ENCODE measurements at places on chromosomes 6 and 20.

DNA sequence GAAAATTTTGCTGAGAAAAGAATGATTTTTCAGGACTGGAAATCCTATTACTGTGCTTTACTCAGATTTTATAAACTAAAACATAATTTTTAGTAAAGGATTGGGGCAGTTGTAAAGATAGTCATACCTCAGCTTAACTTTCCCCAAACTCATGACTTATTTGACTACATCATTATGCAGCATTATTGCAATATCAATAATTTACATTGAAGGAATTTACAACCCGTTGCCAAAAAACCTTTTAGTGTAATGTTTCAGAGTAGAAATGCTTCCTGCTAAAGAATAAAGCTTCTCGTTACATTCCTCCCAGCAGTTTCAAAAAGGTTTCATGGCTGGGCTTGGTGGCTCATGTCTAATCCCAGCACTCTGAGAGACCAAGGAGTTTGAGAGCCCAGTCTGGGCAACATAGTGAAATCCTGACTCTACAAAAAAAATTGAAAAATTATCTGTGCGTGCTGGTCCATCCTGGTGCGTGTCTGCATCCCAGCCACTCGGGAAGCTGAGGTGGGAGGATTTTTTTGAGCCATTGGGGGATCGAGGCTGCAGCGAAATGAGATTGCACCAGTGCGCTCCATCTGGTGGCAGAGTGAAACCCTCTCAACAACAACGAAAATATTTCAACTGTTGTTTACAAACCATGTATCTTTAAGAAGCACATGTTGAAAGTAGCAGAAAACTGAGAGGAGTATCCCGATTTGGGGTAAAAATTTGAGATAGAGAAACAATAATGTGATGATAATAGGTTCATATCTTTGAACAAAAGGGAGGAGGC is 4.4 kb downstream of the AMD1 start:
- DNase-seq = peak; percentile 14

DNA sequence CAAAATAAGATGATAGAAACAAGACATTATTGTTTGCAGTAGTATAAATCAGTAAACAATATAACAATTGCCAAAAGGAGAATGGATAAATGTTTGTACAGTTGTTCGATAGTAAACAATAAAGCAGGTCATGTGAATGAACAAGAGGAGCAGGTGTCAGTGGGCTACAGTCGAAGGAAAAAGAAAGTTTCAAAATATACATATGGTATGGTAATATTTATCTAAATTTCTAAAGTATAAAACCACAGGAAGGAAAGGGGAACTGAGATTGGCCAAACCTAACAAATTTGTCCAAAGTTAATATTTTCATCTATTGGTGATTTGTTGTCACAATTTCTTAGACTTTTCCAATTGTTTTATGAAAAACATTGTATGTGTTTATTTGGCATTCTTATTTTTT is 110.9 kb downstream of the SH3BGRL2 start:
- no peak for DNase-seq

DNA sequence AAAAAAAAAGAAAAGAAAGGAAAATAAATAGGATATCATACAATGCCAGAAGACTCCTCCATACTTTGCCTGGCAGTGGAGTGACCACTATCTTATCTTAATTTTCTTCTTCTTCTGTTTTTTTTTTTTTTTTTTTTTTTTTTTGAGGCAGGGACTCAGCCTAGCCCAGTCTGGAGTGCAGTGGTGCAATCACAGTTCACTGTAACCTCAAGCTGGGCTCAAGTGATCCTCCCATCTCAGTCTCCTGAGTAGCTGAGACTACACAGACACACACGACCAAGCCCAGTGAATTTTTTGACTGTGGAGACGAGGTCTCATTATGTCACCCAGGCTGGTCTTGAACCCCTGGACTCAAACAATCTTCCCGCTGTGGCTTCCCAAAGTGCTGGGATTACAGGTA is 17.1 kb upstream of the MMP9 start:
- no peak for DNase-seq

DNA sequence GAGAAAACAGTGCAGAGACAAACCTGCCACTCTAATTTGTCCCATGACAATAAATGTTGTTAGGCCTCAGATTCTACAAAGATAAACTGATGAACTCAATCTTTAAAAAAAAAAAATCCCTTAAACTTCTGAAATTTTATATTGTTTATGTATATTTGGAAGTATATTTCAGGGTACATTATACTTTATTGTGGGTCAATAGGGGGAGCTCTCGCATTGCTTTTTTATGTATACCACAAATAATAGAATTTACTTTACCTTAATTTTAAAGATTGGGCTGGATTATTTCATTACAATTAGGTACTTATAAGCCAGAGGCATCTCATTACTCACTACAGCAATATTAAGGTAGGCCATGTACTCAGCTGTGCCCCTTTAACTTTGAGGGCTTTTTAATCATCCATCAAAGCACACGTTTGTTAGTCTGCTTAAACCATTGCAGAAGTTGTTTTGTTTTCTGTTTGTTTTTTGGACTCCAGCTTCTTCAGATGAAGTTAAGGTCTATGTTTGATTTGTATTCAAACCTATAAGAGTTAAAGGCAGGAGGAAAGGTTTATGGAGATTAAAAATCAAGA is 56.3 kb upstream of the EYA4 start:
- DNase-seq = peak; percentile 8

DNA sequence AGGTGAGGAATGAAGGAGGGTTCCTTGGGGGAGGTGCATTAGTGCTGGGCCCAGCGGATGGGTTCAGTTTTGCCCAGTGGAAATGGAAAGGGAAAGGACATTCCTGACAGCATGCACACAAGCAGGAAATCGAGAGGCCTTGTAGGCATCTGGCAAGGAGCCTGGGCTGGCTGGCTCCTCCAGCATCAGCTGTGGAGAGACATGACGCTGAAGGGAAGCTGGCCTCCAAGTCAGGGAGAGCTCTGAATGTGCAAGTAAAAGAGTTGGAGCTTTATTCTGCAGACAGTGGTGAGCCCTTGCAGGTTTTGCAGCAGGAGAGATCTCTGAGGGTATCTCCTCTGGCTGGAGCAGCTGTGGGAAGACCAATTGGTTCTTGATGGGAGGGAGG is 154.3 kb downstream of the MRPL14 start:
- no peak for DNase-seq

DNA sequence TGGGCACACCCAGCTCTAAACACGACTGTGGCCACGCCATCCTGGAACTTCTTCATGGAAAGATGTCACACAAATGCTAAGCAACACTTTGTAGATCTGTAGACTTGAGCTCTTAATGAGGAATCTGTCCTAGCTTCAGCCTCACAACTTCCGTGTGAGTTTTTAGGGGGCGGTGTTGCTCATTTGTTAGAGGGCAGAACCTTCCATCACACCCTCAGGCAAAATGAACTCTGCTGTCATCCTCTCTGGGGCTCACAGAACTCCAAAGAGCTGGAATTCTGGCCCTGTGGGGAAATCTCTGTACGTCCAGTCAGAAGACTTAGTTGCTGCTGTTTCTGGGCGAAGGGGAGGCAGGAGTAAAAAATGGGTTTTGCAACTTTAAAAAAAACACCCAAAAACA is 49.8 kb downstream of the NRN1 start:
- DNase-seq = no peak

DNA sequence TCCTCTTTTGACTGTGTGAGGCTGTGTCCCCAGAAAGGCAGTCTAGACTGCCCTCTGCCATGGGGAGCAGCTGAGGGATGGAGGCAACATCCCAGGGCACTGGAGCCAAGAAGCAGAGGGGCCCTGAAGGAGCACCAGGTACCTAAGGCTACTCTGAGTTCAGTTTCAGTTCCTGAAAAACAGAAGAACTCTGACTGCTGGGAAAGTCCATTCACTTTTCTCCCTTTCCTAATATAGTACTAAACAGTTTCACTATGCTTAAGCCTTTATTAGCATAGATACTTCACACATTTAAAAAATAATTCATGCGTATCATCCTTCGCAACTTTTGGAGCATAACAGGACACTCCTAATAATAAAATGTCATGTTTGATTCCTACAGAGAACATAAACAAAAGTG is 130.0 kb downstream of the FOXC1 start:
- no peak for DNase-seq

DNA sequence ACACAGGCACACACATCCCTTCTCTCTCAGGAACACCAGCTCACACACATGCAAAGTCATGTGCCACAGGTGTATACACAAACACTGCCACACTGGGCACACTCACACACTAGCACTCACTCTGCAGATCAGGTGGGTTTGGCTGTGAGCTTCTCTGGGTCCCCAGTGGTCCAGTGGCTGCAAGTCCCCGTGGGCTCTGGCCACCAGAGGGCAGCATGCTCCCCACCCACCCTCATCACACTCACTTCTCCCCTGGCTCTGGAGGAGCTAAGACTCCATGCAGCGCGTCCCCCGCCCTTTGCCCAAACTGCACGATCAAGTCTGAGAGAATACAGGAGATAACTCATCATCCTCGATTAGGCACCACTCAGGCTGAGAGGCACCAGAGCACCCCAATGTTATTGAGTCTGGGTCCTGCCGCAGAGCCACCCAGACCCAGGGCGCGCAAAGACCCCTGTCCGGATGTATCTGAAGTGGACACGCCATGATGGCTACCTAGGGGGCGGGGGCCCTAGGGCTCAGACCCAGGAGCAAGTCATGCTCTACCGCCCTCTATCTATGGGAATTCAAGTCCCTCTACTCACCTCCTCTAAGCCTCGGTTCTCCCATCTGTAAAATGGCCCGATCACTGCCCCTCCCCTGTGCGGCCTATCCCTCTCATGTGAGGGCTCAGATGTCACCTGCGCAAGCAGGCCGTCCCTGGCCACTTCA is 90.5 kb downstream of the GRM4 start:
- peak; percentile 50 for DNase-seq

DNA sequence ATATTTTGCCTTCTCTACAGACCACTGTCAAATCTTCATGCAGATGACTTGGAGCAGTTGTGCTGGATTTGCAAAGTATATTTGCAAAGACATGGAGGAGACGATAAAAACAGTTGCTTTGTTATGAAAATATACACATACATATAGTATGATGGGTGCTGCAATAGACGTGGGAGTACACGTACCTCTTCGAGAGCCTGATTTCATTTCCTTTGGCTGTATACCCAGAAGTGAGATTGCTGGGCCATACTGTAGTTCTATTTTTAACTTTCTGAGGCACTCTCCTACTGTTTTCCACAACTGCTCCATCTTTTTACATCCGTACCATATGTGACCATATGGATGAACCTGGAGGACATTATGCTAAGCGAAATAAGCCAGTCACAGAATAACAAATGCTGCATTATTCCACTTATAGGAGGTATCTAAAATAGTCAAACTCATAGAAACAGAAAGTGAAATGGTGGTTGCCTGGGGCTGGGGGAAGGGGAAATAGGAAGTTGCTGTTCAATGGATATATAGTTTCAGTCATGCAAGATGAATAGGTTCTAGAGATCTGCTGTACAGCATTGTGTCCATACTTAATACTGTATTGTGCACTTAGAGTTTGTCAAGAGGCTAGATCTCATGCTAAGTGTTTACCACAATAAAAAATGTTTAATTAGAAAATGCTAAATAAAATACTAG is 223.8 kb downstream of the HAO1 start:
- DNase-seq = no peak

DNA sequence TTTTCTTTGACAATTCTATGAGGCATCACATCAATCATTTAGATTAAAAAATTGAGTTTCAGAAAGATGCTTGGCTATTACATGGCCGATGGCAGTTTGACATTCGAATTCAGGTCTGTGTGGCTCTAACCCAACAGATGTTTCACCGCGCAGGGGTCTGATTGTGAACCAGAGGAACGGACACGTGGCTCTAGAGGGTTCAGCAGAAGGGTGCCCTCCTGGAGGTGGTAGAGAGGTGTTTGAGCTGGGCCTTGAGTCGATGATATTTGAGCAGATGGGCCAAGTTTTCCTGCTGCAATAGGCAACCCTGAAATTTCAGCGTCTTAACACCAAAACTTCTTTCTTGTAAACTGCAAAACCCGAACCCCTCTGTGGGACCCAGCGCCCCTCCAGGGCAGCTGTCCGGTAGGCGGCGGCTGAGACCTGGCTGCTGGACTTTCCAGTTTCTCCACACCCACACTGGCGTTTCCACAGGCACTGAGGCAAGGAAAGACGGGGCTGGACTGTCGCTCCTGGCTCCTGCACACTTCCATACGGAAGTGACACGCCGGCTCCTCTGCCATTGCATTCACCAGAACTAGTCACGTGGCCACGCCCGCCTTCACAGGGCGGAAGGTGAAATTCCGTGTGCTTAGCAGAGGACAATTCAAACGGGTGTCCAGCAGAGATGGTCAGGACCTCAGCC is 11.3 kb upstream of the AFDN start:
- DNase-seq = no peak

DNA sequence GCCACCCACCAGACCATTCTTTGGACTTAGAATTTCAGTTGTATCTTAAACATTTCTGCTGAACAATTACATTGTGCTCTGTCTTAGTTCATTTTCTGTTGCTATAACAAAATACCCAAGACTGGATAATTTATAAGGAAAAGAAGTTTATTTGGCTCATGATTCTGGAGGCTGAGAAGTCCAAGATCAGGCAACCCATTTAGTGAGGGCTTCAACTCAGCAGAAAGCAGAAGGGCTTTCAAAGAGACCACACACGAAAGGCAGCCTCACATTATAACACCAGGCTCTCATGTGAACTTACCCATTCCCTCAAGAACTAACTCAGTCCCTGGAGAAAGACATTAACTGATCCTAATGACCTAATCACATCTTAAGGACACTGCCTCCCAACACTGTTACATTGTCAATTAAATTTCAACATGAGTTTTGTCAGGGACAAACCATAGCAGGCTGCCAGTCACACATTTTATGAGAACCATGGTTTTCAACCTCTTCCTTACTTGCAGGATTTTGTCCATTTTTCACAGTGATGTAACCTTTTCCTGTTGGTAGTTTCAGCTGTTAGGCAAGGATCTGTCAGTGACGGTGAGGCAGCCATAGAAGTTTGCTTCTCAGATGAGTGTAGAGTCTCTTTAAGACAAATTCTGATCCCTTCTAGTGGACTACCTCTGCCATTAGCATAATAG is 399.6 kb upstream of the SOX4 start:
- DNase-seq = no peak

GRCh38 chr6:42781796-42782688 is at the start of gene BICRAL:
Gene BICRAL, plus strand, starts transcription at chr6:42782052. Its CDS starts 39,971 bp downstream, at chr6:42822023.
- peak; percentile 71 for DNase-seq

DNA sequence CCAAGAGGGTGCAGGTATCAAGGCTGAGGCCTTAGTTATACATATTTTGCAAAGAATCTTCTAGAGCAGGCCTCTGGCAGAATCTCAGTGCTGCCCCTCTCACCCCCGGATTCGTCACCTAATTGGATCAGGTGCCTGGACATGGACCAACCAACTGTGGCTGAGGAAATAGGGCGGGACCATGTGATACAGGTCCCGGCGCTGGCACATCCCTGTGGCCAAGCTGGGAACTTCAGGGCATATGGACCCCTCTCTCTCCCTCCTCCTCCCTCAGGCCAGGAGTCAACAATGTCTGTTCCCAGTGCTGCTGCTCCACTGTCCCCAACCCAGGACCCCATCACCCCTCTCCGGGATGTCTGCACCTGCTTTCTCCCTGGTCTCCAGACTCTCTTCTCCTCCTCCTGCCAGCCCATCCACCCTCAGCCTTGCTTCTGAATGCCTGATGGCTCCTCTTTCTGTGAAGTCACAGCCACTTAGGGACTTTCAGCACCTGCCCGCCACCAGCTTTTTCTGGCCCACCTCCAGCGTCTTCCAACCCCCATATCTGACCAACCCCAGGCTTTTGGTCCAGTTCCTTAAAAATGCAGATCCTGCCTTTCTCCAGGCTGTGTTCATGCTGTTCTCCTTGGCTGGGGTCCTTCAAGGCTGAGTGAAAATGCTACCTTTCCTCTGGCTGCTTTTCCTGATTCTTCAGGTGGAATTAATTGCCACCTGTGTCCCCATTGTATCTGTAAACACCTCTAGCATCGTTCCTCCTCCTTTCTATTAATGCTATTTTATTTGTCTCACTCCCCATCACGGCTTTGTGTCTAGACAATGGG is 19.0 kb upstream of the MLN start:
- DNase-seq = no peak
